ENCODE measurements at places on chromosomes 12 and 14.

DNA sequence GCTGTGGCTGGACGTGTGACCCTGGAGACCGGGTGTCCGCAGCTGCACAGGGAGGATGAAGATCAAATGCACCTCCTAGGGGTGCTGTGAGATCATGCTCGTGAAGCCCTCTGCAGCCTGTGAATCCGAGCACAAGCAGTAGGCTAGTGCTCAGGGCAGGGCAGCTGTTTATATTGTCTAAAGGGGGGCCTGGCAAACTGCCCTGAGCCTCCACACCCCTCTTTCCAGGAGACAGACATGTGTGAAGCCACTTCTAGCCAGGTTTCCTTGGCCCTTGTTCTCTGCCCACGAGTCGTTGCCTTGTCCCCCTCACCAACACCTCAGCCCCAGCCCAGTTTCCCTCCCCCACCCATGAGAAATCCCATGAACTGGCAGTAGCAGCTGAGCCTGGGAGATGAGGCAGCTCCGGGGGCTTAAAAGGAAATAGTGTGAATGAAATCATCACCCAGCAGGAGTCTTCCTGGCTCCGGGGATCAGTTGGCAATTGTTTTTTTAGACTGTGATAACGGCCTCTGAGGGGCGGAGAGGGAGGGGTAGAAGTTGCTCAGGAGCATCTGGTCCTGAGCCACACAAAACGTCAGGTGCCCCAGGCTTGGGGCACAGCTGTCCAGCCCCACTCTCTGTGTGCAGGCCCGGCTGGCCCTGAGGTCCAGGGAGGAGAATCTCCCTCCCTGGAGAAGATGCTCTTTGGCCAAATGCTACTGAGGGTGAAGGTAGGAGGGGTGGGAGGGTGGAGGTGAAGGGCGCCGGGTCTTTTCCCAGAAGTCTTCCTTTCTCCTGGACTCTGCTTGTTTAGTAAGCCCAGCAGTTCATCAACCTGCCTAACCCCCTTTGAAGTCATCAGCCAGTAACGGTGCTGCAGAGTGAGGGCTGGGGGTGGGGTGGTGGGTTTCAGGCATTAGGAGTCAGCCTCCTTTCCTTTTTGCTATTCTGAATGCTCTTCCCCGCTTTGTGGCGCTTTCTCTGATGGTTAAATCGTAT lies 4.0 kb downstream of the FGF6 start:
- DNase-seq: no peak

DNA sequence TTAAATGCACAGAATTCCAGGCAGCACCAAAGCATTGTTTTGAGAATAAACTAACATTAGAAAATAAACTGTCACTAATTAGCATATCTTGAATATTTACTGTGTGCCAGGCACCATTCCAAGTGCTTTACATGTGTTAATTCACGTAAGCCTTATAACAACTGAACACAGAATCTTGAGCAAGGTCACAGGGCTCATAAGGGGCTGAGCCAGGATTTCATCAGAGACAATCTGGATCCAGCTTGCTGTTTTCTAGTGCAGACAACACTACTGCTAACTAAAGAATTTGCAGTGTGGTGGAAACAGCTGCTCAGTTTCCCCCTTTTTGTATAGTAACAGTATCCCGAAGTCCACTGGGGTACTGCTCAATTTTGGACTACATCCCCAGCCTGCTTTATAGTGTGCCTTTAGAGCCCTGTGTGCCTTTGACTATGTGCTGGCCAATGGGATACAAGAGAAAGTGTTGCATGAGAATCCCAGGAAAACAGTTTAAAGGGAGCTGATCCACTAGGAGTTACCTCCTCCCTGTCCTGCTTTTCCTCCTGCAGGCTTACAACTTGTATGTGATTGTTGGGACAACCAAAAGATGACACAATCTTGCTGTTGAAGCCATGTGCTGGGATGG lies 36.0 kb upstream of the RMST start:
- no peak for DNase-seq

DNA sequence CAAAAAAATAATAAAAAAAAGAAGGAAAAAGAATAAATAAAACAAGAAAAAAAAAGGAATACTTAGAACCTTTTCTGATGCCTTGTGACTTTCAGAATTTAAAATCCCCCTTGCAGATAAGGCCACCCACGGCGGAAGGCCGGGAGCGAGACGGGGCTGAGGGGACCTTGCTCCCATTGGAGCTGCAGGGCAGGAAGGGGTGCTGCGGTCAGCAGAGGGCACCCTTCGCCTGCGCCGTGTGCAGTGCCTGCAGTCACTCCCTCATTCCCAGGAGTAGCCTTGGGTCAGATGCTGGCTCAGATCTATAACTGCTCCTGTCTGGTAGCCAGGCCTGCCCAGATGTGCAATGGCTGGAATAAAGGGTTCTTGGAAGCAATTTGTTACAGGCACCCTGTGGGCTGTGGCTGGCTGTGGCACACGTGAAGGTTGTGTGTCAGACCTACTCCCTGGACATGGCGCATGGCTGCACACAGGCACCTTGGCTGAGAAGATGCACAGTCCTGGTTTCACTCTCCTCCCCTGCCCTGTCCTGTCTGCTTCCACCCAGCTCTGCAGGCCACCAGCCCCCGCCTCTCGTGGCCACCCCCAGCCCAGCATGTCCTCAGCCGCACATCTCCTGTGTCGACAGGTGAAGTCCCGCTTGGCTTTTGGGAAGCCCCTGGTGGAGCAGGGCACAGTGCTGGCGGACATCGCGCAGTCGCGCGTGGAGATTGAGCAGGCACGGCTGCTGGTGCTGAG lies 13.4 kb upstream of the ALDH2 start:
- DNase-seq: no peak

DNA sequence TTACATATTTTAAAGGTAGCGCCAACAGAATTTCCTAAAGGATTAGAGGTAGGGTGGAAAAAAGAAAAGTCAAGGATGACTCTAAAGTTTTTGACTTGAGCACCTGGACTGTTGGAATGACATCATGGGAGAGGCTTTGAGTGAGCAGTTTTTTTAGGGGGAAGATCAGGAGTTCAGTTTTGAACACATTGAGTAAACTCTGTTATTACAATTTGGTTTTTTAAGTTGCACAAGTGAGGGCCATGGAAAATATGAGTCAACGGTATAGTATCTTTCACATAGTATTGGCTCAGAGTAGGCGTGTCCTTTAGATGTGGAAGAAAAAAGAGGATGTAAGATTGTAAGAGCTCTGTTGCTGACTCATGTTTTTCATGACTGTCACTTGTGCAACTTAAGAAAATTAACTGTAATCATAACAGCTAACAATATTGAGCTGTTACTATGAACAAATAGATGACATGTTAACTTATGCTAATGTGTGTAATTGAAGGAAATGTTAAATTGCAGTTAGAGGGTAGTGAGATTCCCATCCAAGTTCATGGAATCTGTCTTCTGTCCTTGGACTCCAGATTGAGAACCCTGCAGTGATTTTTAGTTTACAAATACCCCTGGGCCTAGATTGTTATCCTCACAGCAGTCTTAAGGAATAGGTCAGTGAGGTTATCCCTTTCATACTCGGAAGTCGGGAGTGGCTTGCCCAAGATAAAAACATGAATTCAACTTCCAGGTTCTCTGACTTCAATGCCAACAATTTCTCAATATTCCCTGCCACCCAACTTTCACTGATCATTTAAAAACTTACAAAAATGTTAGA lies 48.2 kb upstream of the ATP2B1 start:
- no peak for DNase-seq

GRCh38 chr14:53456931-53457330 lies 303.8 kb upstream of the DDHD1 start:
- no peak for DNase-seq

DNA sequence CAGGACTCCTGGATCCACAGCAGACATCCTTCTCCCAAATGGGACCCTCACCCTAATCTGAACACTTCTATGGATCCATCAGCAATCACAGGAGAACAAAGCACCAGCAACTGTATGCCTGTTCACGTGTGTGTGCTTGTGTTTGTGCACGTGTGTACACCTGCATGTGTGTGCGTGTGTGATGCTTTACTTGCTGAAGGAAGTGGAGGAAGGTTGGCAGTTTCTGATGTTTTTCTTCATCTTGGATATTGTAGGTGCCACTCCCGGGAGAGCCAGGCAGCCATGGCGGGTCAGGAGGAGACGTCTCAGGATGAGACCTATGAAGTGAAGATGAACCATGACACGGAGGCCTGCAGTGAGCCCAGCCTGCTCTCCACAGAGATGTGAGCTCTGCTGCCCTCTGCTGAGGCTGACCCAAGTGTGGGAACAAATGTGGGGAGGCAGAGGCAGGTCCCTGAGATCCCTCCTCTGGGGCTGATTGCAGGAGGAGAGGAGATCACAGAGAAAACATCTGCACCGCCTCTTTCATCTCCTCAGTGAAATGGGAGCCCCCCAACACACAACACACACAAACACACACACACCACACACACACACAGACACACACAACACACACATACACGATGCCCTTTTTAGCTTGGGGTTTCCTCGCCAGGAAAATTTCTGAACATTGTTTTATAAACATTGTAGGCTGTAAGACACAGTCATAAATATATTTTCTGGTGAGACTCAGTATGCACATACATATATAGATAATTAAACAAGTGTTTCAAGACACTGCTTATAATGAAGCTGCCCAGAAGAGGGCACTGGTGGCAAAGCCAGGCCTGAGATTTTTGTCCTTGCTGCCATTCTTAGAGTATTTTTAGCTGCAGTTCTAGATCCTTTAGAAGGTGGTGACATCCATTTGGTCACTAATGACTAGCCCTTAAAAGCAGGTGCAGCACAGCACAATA lies 112.2 kb upstream of the FKBP4 start:
- no peak for DNase-seq

DNA sequence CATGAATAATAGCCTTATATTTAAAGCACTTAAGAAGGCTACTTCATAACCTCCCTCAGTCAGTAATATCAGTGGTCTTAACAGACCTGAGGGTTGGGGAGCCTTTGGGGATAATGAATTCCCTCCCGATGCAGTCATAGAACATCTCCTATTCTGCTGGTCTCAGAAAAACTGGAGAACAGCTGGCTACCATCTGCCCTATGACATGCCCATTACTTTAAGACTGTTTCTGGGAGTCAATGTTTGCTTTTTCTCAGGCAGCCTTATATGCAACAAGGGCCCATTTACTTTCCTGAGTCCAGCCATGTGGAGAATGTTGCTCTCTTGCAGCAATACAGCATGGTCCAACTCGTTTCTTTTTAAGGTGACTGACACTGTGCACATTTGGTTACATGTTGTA lies 161.7 kb upstream of the PARP11 start:
- DNase-seq: no peak

DNA sequence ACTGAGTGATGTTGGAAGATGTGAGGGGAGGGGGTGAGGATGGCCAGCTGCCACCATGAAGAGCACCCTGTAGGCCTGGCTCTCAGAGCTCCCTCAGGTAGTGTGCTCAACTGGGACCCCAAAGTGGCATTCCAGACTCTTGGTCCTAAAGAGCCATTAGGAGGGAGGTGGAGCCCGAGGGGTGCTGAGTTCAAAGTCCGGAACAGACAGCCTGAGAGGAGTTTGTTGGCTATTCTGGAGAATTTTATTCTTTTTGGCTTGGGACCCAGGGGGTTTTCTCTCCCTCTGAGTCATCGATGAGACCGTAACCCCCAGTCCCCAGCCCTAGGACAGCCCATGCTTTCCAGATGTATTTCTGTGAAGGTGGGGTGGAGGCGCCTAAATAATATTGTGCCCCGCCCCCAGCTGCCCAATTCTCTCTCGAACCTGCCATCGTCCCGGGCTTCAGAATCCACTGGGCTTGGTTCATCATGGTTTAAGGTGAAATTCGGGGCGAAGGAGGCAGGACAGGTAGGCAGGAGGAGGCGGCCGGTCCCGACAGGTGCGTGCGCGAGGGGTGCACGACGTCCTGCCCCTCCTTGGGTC lies 690 bp upstream of the RBP5 start:
- no peak for DNase-seq

DNA sequence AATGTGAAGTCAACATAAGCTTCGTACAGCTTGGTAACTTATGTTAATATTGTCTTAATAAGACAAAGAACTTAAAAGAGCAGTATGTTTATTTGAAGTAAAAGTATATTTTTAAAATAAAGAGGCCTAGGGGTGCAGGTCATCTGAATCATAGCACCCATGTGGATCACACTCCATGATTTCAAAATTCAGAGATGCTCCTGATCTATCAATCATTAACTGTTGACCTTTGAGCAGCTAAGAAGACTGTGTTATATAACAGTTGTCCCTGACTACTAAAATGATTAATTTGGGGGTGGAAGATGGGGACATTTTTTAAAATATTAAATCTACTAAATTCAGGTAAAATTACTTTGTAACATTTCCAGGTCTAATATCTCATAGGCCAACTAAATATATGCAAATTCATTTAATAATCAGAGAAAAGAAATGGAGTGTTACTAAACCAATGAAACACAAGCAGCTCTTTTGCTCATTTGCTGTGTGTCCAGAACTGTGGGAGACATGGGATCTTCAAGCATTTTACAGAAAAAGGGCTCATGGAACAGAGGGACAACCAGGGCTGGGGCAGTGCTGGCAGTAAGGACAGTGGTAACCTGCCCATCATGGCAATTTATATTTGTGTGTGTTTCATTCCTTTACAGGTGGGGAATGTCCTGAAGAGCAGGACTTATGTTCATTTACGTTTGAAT lies 120.7 kb upstream of the PCED1B start:
- DNase-seq: no peak

DNA sequence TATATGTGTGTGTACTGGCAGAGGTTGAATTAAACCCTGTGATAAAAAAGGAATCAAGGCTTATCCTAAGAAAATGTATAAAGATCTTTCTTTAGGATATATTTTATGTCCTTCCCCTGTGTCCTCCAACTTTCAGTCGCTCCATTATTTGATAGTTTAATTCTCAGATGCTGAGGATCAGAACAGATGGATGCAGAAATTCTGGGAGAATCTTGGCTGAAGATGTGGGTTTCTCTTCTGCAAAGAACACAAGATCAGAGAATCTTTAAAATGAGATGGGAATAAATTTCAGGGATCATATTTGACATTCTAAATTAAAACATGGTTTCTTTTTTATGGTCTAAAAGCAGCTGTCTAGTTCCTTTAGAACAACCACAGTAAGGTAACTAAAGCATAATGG lies 37.9 kb downstream of the LRFN5 start:
- DNase-seq: no peak

GRCh38 chr14:87712396-87713090 lies 280.4 kb downstream of the GALC start:
- DNase-seq: no peak

- DNase-seq: no peak
Measured at GRCh38 chr12:110819646-110820045, 27.1 kb upstream of the CCDC63 start.

- DNase-seq: no peak
Measured at GRCh38 chr14:61582815-61583214, 112.5 kb upstream of the HIF1A start.

GRCh38 chr12:32457251-32458025 lies 58.1 kb downstream of the FGD4 start:
- no peak for DNase-seq

GRCh38 chr12:120646044-120646443 lies 5.6 kb downstream of the CABP1 start:
- DNase-seq: no peak

DNA sequence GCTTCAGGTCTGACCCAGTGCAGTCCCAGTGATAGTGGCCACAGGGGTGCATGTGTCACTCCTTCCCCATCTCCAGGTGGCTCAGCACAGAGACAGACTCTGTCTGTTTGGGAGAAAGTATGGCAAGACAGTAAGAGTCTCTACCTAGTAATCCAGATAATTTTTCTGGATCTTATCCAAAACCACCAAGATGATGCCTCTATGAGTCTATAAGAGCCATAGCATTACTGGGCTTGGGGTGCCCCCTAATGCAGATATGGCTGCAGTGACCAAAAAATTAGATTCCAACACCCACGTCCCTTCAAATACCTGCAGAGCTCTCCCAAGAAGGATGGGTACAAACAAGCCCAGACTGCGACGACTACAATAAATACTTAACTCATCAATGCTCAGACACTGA lies 123.8 kb downstream of the GRIP1 start:
- DNase-seq: no peak

Measured in NCI-H187 treated with DMSO at 0.1 percent for 48 hours (cell line).